ENCODE measurements at places on chromosomes 2 and 18. TPM values are rescaled to one million over a fixed set of nuclear protein-coding genes. Genes with fewer than 3 reads are reported as not detected.
A peak's percentile ranks its signal among the peaks of the same experiment; 100 is the strongest.

Gene GAD1
- total RNA-seq: 0.36 TPM

GRCh38 chr2:29485631-29486030, 370.4 kb downstream of the CLIP4 start:
- no peak for DNase-seq
- no peaks in the 10 kb centered on the region for H3K36me3 ChIP-seq
- no peaks in the 10 kb centered on the region for H3K4me1 ChIP-seq
- no peak overlapping the region for H3K4me3 ChIP-seq

GRCh38 chr18:23438608-23439366, 14.3 kb upstream of the RIOK3 start:
- H3K4me1 ChIP-seq: peaks cover 6% of the 10 kb centered on the region
- H3K4me3 ChIP-seq: no peak overlapping the region
- no peaks in the 10 kb centered on the region for H3K36me3 ChIP-seq
- DNase-seq: no peak
- no peaks in the 10 kb centered on the region for H3K27me3 ChIP-seq

DNA sequence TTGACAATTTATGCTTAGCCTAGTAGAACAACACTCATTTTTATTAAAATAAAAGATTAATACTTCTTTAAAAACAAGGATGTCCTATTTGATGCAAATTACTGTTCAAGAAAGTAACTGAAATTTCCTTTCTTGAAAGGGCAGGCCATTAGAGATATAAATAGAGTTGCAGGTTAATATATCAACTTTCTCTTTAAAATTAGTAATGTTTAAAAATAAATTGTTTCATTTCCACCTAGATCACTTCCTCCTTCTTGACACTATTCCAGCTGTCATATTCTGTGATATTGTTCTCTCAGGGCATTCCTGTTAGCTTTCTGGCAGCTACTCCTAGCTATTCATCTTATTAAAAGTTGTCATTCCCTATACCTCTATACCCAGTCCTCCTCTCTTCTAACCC, 357.9 kb upstream of the NRP2 start:
- H3K4me3 ChIP-seq: no peak overlapping the region
- H3K36me3 ChIP-seq: no peaks in the 10 kb centered on the region
- H3K27ac ChIP-seq: no peak overlapping the region
- DNase-seq: no peak

Gene NT5C1B
- not detected for total RNA-seq

- H3K36me3 ChIP-seq: no peaks in the 10 kb centered on the region
- no peak overlapping the region for H3K27ac ChIP-seq
- DNase-seq: no peak
- no peaks in the 10 kb centered on the region for H3K4me1 ChIP-seq
- H3K27me3 ChIP-seq: peaks cover 11% of the 10 kb centered on the region
These were observed 59.3 kb downstream of the CD8B2 start for GRCh38 chr2:106546391-106546990.

DNA sequence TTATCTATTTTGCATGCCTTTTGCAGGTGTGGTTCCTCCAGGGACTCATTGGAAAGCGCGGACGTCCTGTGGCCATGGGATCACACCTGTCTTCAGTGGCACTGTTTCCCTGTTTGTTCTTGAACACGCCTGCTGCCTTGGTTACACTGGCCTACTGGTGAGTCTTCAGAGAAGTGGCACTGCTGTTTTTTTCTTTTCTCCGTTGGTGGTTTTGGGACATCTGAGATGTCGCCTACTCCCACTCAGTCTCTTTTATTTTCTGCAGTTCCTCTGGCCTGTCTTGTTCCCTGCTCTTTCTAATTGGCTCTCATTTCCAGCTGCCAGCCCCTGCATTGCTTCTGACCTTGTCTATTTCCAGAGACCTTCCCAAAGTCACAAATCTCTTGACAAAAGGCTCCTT, 35.7 kb upstream of the POU3F3 start:
- H3K4me3 ChIP-seq: no peak overlapping the region
- no peak for DNase-seq
- H3K4me1 ChIP-seq: no peaks in the 10 kb centered on the region
- H3K36me3 ChIP-seq: no peaks in the 10 kb centered on the region
- H3K27ac ChIP-seq: no peak overlapping the region

DNA sequence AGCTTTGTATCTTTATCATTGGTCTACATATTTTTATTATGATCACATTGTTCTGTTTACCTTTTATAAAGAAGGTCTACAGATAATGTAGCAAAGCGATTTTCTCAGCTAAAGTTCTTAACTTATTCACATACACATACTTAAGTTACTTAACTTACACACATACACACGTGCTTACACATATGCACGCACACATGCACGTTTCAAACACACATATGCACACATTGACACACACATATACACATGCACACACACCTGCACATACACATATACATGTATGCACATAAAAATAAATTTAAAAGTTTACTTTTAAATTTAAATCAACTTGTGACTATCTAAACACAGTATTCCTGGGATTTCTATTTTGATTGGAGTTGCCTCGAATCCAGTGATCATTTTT, 1204.5 kb upstream of the SLC39A10 start:
- no peak overlapping the region for H3K27ac ChIP-seq
- no peaks in the 10 kb centered on the region for H3K4me1 ChIP-seq
- DNase-seq: no peak
- H3K36me3 ChIP-seq: no peaks in the 10 kb centered on the region

DNA sequence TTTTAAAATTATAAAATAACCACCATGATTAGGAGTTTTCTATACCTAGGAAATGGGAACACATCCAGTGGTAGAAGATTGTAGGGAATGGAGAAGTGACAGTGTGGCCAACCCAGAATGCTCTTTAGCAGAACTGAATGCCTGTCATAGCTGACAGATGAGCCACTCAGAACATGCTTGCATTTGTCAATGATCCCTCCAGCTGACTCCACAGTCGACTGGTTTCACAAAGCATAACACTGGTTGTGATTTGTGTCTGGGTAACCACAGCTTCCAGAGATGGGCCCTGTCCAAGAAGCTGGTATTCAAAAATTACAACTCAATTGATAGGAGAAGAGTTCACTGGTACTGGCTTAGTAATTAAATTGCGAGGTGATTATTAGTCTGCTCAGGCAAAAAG, 9.0 kb upstream of the CTIF start:
- H3K4me3 ChIP-seq: no peak overlapping the region
- peak; percentile 81 for DNase-seq
- H3K4me1 ChIP-seq: peaks cover 23% of the 10 kb centered on the region
- no peak overlapping the region for H3K27ac ChIP-seq
- no peaks in the 10 kb centered on the region for H3K36me3 ChIP-seq

- no peak for DNase-seq
- H3K36me3 ChIP-seq: no peaks in the 10 kb centered on the region
- H3K27ac ChIP-seq: no peak overlapping the region
- H3K4me3 ChIP-seq: no peak overlapping the region
These were observed 224.5 kb upstream of the CHAC2 start for GRCh38 chr2:53543083-53543482.

Gene SERPINB10
- 0.29 TPM for total RNA-seq

Gene TNFRSF11A
- total RNA-seq: under 0.01 TPM

DNA sequence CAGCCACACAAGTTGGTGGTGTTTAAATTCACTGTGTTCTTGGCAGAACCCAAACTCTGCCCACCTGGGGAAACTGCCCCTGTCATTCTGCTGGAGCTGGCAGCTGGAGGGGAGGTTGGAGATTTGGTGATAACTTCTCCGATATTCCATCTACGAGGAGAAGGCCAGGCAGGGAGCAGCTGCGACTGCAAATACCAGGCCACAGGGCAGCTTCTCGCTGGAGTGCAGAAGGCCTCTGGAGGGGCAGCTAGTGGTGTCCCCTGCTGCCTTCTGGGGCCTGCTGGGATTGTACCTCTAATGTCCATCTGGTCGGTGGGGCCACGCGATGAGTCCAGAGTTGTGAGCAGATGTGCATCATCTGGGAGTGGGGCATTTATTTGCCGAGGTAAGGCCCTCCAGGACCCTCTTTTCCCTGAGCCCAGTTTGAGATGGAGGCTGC, 98.9 kb downstream of the ACKR3 start:
- H3K27me3 ChIP-seq: peaks cover 10% of the 10 kb centered on the region
- H3K27ac ChIP-seq: no peak overlapping the region
- H3K4me1 ChIP-seq: peaks cover 13% of the 10 kb centered on the region
- no peaks in the 10 kb centered on the region for H3K36me3 ChIP-seq
- no peak for DNase-seq

Gene LYPD6
- 0.59 TPM for total RNA-seq

DNA sequence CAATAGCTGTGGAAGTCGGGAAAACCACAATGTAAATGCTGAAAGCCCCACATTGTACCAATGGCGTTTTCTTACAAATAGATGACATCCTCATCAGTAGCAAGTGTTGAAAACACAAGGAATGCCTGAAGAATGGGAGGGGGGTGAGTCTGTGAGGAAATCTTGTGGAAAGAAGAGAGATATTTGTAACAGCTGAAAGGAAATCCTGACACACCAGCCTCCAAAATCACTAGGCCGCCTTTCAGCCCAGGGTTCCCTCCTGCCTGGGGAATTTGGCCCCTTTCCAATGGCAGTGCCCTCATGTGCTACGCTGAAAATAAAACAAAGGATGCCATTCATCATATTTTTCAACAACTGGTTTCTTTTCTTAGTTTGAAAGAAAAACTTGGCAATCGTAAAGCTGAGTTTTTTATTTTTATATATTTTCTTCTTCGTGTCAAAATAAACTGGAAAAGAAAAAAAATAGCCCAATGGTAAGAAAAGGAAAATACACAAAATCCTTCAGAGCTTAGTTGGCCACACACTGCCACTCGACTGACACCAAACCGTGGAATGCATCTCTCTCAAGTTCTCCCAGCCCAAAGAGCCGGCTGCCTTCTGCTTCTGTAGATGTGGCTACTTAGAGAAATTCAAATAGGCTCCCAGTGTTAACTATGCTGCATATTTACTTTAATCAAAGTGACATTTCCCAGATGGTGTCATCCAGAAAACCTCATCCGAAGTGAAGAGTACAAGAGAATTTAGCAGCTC, 52.0 kb downstream of the FTCDNL1 start:
- no peak overlapping the region for H3K27ac ChIP-seq
- H3K4me1 ChIP-seq: no peaks in the 10 kb centered on the region
- H3K27me3 ChIP-seq: no peaks in the 10 kb centered on the region
- no peak overlapping the region for H3K4me3 ChIP-seq
- no peak for DNase-seq
- H3K36me3 ChIP-seq: no peaks in the 10 kb centered on the region

Gene RIT2
- not detected for total RNA-seq

GRCh38 chr2:65351948-65352595, 80.3 kb downstream of the SPRED2 start:
- no peak for DNase-seq
- peaks cover 46% of the 10 kb centered on the region for H3K4me1 ChIP-seq
- H3K27me3 ChIP-seq: no peaks in the 10 kb centered on the region
- no peaks in the 10 kb centered on the region for H3K36me3 ChIP-seq

- H3K4me1 ChIP-seq: peaks cover under 1% of the 10 kb centered on the region
- H3K4me3 ChIP-seq: no peak overlapping the region
- H3K27ac ChIP-seq: no peak overlapping the region
- no peak for DNase-seq
These were observed 53.5 kb downstream of the MGAT5 start for GRCh38 chr2:134307334-134307733.

DNA sequence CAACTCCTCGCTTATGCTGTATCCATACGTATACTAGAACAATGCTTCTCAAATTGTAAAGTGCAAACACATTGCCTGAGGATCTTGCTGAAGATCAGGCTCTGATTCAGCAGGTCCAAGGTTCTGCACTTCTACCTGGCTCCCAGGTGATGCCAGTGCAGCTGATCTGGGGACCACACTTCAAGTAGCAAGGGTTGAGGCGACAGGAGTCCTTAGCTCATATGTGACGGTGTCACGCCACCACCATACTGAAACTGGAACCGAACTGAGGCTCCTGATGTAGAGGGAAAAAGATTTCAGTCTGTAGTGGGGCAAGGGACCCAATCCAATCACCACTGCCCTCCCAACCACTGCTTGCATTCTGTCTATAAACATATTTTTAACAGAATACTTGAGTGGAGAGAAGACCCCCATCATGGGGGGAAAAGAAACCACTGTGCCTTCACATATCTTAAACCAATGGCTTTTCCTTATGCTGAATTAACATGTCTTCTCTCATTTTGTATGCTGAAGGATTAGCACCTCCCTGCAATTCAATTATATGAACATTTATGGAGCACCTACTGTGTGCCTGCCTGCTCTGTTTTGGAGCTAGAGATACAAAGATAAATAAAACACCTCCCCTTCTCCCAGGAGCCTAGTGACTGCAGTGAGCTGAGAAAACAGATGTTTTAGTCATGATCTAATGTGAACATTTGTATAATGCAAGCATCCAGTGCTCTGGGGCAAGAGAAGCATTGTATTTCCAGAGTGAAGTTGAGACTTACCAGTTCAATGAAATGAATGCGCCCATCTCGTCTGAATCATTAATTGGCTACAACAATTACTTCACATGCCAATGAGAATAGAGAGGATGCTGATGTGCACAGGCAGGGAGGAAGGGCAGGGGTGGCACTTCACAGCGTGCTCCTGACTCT, 6.6 kb upstream of the ASAP2 start:
- peak overlapping the region; percentile 11 for H3K27ac ChIP-seq
- H3K36me3 ChIP-seq: no peaks in the 10 kb centered on the region

- no peaks in the 10 kb centered on the region for H3K27me3 ChIP-seq
- peak; percentile 71 for DNase-seq
- H3K36me3 ChIP-seq: no peaks in the 10 kb centered on the region
- no peak overlapping the region for H3K4me3 ChIP-seq
- H3K4me1 ChIP-seq: peaks cover 4% of the 10 kb centered on the region
- H3K27ac ChIP-seq: no peak overlapping the region
These were observed 96.2 kb upstream of the CTDP1 start for GRCh38 chr18:79583426-79583825.

Gene PIEZO2
- total RNA-seq: 46.7 TPM

Gene ANO7
- total RNA-seq: 1.2 TPM

GRCh38 chr2:127365211-127365643, 22.5 kb downstream of the MAP3K2 start:
- no peak overlapping the region for H3K27ac ChIP-seq
- peaks cover 5% of the 10 kb centered on the region for H3K36me3 ChIP-seq
- no peaks in the 10 kb centered on the region for H3K27me3 ChIP-seq
- H3K4me3 ChIP-seq: no peak overlapping the region
- no peak for DNase-seq

Gene RASGRP3
- 0.72 TPM for total RNA-seq

DNA sequence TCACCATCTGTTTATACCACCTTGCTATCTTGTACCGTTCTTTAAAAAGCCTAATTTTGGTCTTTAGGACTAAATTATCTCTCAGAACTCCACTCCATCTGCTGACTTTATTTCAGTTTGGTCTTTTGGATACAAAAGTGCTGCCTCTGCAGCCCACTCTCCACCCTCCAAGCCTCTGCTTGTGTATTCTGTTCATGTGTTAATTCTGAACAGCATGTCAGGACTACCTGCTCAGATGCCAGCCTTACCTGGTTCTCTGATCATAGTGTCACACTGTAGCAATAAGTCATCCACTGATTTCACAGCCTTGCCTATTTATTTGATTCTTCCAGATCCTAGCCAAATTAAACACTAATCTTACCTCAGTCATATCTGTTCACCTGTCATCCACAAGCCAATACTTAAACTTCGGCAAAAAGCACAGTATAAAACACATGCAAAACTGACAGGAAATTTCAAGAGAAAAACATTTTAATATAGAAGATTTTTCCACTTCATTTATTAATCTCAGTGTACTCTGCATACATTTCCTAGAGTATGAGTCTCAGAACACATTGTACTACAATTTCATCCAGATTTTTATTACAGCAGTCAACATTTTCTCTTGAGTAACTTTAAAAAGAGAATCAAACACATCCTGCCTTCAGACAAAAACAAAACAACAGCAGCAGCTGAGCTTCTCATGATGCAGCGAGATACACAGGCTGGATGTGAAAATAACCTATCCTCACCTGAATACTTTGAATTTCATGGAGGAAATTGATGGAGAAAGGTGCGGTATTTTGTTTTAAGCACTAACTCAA, 64.9 kb downstream of the PPP1R1C start:
- no peak for DNase-seq
- no peak overlapping the region for H3K27ac ChIP-seq
- H3K27me3 ChIP-seq: no peaks in the 10 kb centered on the region
- H3K4me1 ChIP-seq: peaks cover 10% of the 10 kb centered on the region
- H3K36me3 ChIP-seq: no peaks in the 10 kb centered on the region

Measured in osteoblast (primary cell).